ENCODE measurements at places on chromosomes 3 and 15.

DNA sequence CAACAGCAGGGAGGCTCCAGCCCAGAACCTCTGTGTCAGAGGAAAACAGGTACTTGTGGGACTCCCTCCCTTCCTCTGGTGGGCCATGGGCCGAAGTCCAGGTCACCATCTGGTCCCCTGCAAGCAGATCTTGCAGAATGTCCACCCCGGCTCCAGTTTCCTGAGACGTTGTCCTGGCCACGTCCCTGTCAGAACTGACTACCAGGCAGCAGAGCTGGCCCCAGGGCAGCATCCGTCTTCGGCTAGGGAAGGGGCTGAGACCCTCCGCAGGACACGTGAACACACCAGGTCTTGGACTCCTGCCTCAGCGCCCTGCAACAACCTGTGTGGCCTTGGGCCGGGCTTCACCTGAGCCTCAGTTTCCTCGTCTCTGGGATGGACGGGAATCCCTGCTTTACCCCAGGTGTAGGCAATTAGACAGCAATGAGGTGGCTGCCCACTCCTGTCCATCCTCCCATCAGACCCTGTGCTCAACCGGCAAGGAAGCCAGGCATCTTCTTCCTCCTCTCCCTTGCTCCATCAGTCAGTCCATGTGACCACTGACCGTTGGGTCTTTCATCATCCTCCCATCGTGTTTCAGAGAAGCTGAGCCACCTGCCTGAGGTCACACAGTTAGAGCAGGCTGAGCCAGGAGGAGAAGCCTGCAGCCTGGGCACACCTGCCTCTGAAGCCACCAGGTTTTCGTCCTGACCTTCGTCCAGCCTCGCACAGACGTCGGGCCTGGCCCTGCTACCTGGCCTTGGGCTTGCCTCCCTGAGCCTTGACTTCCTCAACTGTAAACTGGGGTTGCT is 8.9 kb upstream of the PRKCD start:
- DNase-seq, result peak; percentile 66

DNA sequence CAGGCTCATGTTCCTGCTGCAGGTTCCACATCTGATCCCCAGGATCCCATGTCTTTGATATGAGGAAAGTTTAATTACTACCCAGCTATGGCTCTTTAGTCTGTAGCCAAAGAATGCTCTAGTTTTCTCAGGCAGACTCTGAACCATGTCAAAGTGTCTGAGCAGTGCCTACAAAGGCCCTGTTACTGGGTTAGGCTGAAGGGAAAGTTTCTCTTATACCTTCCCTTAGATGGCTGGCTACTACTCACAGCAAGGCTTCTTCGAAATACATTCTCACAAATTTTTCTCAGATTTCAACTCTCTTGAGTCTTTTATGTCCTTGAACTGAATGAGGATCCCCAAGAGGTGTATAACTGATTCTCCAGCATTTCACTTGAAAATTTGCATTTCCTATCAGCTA is 102.4 kb downstream of the NR1D2 start:
- no peak for DNase-seq

DNA sequence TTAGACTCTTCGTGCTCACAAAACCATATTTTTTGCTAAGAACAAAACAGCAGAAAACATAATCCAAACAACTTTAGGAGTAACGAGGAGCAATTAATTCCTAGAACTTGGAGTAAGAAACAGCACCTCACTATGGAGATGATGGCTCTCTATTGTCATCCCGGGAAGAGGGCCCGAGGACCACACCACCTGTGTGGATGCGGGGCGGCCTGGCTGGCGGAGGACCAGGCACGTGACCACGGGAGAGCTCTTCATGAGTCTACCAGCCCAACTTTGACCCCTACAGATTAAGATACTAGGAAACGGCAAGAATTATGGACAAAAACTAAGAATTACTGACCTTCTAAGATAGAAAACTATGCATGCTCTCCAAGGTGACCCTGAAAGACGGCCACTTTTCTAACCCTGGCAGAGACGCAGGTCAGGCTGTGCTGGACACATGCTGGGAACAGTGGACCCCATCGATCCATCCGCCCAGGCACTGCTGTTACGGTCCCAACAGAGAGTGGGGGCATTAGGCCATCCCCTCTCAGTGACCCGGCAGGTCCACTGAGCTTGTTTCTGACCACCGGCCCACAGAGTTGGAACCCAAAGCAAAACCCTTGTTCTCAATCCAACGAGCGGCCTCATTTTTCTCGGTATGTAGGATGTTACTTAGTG is 13.1 kb upstream of the OCA2 start:
- DNase-seq, result no peak

- no peak for DNase-seq
These were observed 124.4 kb downstream of the PDZRN3 start for GRCh38 chr3:73500321-73500720.

- no peak for DNase-seq
These were observed 9.5 kb downstream of the ZBTB47 start for GRCh38 chr3:42662813-42663535.

DNA sequence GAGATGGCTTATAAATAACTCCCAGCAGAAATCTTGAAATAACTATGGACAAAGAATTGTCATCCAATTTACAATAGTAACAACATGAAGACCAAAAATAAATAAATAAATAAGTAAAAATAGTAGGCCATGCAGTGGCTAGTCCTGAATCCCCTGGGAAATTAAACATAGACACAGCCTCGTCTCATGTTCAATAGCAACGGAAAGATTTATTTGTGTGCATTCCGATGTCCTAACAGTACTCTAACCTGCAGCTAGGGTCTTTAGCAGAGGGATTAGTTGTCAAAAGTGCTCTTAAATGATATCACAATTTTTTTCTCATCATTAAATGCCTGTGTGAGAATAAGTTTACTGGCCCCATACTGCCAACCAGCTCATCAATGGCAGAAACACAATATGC is 474.2 kb downstream of the MAGI1 start:
- no peak for DNase-seq

GRCh38 chr3:194051366-194052149 is 84.4 kb upstream of the HES1 start:
- DNase-seq, result no peak

GRCh38 chr3:129311054-129311902 is 32.6 kb downstream of the HMCES start:
- DNase-seq, result no peak

DNA sequence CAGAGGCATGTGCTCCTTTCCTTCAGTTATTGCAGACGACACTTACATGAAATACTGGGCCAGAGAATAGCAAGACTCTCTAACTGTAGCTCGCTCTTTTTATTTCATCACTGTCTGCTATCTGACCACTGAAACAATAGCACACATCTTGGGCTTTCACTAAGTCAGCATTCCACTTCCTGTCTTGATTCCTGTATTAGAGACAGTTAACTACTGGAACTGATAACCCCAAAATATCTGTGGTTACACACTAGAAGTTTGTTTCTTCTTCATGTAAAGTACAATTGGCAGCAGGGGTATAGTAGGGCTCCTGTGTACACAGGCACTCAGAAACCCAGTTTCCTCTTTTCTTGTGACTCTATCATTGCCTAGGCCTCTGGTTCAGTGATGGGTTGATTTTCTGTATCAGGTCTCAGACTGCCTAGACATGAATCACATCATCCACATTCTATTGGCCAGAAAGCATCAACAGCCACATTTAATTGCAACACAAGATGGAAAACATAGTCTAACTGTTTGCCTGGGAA is 230.2 kb upstream of the CD96 start:
- no peak for DNase-seq

- no peak for DNase-seq
These were observed 9.2 kb downstream of the ACAA1 start for GRCh38 chr3:38127611-38128302.

DNA sequence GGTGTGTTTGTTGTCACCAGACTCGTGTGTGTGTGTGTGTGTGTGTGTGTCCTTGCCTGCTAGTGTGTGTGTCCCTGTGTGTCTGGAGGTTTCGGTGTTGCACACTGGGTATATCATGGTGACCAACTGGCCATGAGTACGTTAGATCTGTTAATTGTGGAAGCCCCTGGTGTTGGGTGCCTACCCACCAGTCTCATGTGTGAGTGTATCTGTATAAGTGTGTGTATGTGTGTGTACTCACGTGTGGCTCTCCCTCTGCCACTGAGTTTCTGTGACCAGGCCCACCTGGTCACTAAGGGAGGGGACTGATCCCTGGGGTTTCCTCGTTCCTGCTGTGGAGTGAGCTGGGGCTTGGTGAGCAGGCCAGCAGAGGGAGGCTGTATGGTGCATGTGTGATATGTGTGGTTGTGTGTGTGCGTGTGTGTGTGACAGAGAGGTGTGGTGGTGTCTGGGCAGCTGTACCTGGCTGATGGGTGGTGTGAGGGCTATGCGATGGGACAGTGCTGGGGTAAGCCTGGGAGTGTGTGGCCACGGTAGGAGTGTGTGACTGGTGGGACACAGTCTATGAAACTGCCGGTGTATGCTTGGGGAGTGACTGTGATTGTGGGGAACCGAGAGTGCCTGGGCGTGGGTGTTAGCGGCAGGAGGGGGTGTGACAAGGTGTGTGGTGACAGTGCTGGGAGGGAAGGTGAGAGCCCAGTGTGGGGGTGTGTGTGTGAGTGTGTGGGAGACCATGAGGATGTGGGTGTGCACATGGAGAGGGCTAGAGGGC is 1.8 kb downstream of the PRKCD start:
- peak; percentile 40 for DNase-seq

DNA sequence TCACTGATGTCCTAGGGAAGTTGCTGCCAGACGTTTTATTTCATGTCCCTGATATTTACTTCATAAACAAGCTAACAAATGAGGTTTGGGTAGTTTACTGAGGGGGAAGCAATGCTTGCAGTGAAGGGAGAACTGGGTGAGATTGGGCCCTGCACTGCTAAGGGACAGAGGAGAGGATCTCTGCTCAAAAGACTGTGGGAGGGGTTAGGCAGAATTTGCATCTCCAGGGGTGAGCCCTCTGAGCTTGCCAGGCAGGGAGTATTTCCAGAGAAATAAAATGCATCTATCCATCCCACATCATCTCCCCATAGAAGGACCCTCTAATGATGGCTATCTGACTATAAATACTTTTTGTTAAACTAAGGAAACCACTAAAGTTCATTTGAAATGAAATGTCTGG is 215.6 kb downstream of the CBLB start:
- no peak for DNase-seq

GRCh38 chr3:23863060-23863459 is 53.7 kb downstream of the NKIRAS1 start:
- DNase-seq, result no peak

Measured in pancreas (tissue), 10 donors.